Anterior cingulate cortex (tissue), 58 donors: ENCODE measurements at places on chromosomes 4 and X.

DNA sequence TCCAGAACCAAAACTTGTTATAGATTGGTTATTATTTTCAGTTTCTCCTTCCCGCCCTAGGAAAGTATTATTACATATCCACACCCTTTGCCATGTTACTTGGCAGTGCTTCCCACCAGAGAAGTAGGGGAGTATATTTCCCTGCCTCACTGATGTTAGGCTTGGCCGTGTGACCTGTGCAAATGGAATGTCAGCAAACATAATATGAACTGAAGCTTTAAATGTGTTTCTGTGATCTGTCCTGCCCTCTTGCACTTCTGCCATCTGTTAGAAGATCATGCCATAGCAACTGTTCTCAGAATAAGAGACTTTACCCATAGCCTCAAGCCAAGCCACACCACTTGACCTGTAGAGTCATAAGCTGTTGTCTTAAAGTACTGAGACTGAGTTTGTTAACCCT, 36.7 kb upstream of the NEUROG2 start:
- DNase-seq = no peak

- DNase-seq = no peak
Observed at GRCh38 chr4:31169846-31170245, 449.7 kb downstream of the PCDH7 start.

- DNase-seq = no peak
Observed at GRCh38 chr4:125952631-125953030, 637.9 kb downstream of the FAT4 start.

GRCh38 chr4:1195109-1195671, 22.8 kb upstream of the SPON2 start:
- no peak for DNase-seq

GRCh38 chrX:70694339-70695122, 214.0 kb downstream of the TEX11 start:
- no peak for DNase-seq

- no peak for DNase-seq
Observed at GRCh38 chr4:13866881-13867280, 239.4 kb upstream of the BOD1L1 start.

- no peak for DNase-seq
Observed at GRCh38 chr4:40152637-40153036, 44.2 kb upstream of the RHOH start.

DNA sequence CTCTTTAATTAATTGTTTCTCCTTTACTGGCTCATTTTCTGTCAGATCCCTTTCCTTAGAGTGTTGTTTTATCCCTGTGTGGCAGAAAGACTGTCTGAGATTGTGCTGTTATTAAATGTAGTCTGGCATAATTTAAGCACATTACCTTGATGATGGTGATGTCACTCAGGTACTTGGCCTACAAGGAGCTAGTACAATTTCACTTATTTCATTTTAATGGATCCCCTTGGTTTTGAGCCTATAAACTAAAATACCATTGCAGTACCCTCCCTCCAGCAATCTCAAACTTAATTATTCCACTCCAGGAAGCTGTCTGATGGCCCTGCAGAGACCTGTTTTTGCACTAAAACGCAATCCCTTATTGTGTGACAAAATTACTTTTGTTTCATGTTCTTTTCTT, 968.6 kb downstream of the ADGRL3 start:
- no peak for DNase-seq

DNA sequence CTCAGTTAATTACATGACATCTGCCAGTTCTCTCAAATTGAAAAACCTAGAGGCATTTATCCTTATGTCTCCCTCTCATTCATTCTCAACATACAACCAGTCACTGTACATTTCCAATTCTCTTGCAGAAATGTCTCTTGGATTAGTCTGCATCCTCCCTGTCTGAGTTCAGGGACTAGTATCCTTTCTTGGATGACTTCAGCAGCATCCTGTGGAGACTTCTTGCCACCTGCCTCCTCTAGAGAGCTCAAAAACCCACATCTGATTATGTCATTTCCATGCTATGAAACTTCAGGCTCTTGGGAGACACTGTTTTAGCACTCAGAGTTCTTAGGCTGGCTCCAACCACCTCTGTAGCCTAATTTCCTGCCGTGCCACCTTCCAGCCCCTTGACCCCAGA, 515.1 kb upstream of the DIPK2B start:
- no peak for DNase-seq

GRCh38 chrX:44882635-44883034, 9.6 kb downstream of the KDM6A start:
- no peak for DNase-seq
